ENCODE measurements at places on chromosomes 12 and 14.
A peak's percentile ranks its signal among the peaks of the same experiment; 100 is the strongest.

DNA sequence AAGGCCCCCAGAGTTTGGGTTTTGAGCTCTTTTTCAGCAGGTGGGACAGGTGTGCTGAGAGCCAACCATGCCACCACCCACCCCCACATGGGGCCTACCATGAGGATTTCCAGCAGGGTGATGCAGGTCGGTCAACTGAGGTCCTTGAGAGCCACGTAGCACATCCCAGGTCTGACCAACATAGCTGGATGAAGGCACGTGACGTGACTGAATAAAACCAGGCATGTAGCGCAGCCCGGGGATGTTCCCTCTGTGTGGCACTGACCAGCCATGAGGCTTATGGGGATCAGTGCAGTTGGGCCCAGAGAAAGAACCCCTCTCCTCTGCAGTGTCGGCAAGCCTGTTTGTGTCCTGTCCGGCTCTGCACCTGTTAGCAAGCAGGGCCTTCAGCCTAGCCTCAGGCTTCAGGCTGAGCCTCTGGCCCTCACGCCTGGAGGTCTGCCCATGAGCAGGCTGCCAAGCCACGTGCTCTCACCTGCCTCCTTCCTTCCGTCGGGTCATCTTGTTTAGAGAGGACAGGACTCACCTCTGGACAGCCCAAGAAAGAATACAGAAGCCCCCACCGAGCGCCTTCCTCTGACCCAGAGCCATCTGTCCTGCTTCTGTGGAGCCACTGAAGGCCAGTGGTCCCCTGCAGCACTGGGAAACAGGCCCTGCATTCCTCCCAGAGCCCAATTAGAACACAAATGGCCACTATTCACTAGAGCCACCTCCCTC, 38.5 kb downstream of the TSPAN11 start:
- DNase-seq: no peak

DNA sequence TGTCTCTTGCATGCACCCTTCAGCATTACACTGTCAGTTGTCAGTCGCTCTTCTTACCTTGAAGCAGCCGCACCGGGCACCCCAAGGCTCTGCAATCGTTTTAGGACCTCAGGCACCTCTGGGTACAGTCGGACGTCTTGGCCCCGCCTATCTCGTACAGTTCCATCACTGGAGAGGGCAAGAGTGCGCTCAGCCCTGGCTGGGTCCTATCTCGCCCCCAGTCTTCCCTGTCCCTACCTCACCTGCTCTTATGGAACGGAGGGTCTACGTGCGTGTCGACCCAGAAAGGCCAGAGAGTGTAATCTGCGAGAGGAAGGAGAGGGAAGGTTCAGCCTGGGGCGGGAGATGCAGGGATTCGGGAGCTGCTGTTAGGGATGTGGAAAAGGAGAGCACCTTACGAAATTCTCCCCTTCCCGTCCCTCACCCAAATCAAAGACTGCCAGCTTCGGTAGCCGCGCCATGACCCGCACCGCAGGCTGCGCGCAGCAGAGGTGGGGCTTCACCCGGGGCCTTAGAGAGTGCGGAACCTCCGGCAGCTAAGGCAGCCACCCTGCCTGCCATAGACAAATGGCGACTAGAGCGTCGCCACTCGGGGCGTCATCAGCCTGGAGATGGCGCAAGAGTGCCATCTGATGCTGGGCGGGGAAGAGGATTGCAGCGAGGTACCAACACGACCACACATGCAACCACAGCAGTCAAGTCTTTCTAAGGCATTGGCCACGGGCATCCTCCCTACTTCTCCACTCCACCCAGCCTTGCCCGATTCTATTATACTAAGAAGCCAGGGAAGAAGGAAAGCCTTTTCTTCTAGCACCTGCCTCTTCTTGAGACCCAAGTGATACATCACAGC, at the start of gene MDP1:
Gene MDP1, minus strand, starts transcription at position 572 of the 850 bp plus-strand sequence. Its CDS starts 111 bp downstream, at position 461.
- peak; percentile 93 for DNase-seq

DNA sequence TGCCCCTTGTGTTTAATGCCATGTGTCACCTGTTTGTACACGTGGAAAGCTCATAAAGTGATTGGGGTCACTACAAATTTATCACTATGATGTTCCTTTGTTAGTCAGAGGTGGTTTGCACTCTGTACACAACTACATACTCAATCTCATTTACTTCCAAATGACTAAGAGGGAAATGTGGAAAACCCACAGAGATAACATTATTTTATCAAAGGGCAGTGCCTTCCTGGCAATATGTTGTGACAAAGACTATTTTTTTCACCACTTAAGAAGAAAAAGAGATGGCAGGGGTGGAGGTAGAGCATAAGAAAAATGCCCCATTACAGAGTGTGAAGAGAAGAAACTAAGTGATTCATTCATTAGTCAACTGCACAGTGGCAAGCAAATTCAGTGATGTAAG, 1064.1 kb upstream of the FLRT2 start:
- DNase-seq: no peak

- peak; percentile 32 for DNase-seq
Measured at GRCh38 chr12:45214749-45215418, 1.0 kb upstream of the ANO6 start.

DNA sequence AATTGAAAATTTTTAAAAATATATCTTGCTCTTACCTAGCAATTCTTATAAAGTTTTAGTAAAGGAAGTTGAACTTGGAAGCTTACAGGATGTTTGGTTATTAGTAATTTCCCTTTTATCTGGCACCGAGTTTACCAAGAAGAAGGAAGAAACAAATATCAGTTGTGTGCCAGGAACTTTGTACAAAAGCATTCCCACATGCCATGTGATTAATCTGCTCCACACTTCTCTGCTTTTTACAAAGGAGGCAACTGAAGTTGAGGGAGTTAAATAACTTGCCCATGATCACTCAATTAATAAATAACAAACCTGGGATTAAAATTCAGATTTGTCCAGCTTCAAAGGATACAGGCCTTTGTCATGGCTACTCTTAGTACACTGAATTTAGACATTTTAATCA, 122.5 kb upstream of the BCAT1 start:
- DNase-seq: no peak

GRCh38 chr12:27554421-27555186, 30.6 kb downstream of the PPFIBP1 start:
- DNase-seq: no peak

- peak; percentile 88 for DNase-seq
Measured at GRCh38 chr14:21913759-21914158, 240.1 kb upstream of the OR4E1 start.

DNA sequence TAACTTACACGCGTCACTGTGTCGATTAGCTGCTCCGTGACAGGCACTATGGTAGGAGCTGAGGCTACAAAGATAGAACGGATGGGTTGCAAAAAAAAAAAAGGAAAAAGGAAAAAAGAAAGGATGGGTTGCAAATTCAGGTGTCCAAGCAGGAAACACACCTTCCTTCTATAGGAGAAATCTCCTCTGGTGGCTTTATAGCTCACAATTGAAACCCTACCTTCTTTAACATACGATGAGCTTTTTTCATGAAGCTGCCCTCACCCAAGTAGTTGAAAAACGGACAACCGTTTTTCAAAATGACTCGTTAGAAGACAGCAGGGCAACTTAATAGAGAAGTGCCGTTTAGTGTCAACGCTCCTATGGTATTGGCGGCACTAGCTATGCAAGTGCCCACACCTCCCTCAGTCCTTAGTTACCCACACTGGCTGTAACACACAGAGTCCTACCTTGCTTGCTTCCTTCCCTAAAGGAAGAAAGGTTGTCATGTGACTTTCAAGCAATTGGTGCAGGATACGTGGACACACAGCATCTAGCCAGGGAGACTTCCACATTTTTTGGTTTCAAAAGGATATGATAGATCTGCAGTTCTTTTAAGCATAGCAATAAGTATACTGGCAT, 682 bp upstream of the TRIP11 start:
- DNase-seq: peak; percentile 25

GRCh38 chr14:58904776-58905175, 267.0 kb downstream of the DACT1 start:
- no peak for DNase-seq

DNA sequence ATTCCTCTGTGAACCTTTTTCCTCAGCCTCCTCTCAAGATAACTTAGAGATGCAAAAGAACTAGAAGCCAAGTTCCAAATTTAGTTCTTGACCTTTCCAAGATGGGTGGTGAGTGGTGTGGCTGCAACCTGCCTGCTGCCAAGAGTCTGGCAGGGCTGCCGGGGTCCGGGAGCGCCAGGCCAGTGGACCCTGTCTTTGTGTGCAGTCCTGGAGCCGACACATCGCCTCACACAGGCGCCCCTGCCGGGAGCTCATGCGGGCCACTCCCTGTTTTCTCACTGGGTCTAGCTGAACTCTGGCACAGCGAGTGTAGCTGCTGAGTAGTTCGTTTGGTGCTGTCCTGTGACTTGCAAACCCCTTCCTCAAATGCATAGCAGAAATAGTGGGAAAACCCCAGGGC, 84.9 kb downstream of the CACNA1C start:
- DNase-seq: no peak

DNA sequence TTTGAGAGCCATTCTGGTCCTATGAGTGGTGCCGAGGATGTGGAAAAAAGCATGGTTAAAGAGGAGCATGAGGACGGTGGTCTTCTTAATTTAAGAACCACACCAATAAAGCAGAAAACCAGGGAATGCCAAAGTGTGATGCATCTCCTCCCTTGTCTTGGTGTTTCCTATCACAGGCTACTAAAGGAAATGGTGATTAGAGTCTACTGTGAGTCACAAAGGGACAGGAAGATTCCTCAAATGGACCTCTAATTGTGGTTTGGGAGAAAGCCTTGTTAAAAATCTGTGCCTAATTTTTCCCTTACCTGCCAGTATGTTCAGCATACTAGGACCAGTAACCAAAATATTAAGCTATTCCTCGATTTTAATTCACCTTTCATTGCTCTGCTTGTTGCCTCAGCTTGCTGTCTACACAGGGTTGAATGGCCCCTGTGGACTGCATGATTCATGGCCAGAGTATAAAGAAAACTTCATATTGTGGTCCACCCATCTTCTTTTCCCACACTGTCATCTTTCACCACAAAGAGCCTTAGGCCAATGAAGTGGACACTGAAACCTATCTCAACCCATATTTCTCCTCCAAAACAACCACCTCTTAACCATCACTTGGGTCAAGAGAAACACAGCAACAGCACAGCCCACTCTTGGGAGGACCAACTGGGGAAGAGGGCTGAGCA, 38.8 kb downstream of the DIO2 start:
- no peak for DNase-seq

DNA sequence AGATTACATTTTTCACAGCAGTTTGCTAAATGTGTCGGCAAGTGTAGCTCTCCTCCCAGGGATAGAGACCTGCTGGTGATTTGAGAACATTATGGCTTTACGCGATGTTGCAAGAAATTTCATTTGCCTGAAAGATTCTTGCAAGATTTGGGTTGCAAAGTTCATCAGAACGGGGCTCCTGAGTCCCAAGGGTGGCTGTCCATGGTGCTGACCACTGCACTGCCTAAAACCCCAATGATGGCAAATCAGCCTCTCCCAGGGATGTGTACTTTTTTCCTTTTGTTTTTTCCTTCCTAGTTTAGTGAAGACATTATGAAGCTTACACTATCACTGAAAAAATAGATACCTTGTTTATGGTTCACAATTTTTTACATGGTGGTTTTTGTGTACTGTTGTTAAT, 85.4 kb downstream of the WSCD2 start:
- peak; percentile 49 for DNase-seq

DNA sequence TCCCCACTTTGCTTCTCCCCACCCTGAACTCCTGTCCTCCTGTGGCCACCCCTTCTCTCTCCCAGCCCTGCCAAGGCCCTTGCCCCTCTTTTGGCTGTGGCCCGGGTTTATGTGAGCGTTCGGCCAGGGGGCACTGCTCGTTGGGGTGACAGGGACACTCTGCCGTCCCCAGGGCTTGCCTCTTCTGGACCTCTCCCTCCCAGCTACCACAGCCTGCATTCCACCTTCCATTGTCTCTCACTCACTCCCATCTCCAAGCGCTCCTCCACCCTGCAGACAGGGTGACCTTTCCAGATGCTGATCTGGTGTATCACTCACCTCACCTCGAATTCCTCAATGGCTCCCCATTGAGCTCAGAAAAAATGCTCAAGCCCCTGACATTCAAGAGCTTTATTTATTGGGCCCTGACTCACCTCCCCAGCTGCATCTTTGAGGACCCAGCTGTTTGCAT, 1.4 kb downstream of the SERPINA9 start:
- no peak for DNase-seq

DNA sequence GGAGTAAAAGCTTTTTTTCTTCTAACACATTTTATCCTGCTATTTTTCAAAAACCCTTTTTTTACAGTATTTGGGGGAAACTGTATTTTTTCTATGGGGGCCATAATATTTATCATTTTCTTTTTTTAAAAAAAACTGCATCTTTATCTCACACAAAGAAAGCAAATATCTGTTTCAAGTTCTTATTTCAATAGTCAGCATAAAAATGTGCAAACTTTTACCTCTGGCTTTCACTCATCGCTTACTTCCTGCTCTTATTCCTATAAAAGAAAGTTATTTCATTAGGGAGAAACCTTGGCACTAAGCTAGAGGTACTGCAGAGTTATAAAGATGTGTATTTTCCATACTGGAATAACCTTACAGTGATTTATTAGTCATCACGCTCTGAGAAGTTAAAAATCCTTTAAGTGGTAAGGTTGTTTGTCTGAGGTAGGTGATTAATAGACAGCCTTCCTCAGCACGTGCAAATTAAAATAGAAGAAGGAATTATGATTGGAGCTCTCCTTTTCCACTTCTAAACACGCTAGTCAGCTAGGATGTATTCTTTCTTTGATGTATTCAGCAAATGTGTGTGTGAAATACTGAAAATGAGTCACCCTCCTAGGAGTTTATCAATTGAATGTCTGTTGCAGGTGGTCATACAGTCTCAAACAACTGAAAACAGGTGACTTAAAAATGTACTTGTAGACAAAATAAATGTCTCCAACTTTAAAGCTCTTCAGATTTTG, 461.0 kb downstream of the GXYLT1 start:
- DNase-seq: no peak

- no peak for DNase-seq
Measured at GRCh38 chr12:116339062-116339461, 61.6 kb upstream of the MED13L start.

DNA sequence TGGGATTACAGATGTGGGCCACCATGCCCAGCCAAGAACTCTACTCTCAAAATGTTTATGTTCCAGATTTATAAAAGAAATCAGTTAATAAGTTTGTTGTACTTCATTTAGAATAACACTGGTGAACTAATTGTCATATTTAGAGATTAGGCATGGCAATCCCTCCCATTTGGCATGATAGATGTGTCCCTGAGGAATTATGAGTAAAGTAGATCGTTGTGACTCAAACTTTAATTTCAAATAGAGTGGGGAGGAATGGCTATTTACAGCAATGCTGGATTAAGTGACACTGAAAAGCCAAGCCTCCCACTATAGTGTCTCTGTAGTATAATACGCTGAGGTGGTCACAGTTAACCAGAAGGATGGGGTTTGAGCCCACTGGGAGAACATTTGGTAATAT, 39.3 kb upstream of the RTRAF start:
- no peak for DNase-seq

- DNase-seq: no peak
Measured at GRCh38 chr12:130334937-130335336, 2.8 kb upstream of the PIWIL1 start.
